ENCODE measurements at places on chromosomes 12 and 14. TPM values are rescaled to one million over a fixed set of nuclear protein-coding genes. Genes with fewer than 3 reads are reported as not detected.

DNA sequence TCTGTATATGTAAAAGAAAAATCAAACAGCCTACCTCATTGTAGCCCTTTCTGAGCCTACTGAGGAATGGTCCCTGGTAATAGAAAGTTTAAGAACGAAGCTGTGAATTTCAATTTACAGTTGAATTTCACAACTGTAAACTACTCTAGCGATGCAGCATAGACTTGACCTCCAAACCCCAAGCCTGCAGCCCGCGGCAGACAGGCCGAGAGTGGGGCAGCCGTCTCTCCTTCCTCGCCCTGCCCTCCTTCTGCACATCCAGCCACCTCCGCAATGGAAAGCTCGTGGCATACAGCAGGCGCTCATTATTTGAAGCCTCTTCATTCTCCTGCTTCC is 15.3 kb downstream of the RNASE2 start:
- H3K4me1 ChIP-seq, result peaks cover 15% of the 10 kb centered on the region
- no peak overlapping the region for H3K27ac ChIP-seq
- H3K27me3 ChIP-seq, result peaks cover 18% of the 10 kb centered on the region
- no peaks in the 10 kb centered on the region for H3K36me3 ChIP-seq

DNA sequence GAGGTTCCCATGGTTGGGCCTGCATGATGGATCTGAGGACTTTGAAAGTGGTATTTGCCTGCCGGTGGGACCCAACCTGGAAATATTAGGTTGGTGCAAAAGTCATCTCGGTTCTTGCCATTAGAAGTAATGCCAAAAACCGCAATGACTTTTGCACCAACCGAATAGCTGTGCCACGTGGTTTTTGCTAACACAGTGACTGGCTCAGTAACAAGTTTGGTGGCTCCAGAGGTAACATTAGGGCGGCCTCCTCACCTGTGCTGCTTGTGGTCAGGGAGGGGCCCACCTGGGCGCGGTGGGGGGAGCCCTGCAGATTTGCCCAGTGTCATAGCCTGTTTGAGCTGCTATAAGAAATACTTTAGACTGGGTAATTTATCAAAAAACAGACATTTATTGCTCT is 1.8 kb downstream of the BDKRB2 start:
- no peaks in the 10 kb centered on the region for H3K36me3 ChIP-seq
- H3K4me1 ChIP-seq, result peaks cover 10% of the 10 kb centered on the region
- no peak for DNase-seq
- no peaks in the 10 kb centered on the region for H3K27me3 ChIP-seq

DNA sequence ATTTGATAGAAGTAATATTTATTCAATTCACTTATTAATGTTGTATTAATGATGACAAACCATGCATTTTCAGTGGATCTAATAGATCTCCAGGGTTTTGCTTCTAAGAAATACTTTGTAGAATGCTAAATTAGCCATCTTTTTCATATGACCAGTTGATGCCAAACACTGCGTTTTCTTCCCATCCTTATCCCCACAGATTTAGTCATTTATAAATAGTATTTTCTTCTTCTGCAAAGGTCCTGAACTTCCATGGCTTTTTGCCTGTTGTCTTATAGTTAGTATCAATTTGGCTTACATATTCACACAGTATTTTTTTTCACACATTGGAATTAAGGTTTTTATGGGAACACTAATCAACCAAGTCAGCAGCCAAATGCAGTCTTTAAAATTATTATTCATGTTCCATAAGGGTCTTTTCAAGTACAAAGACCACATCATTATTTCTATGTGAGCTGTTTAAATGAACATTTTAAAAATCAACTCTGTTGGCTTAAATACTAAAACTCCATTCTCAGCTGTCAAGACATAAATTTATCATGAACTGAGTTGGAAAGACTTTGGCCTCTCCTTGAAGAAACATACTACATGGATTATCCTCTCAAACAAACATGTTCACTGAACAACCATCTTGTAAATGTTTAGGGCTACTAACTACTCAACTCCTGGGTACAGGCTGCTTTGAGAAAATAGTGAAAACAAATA is 1278.4 kb upstream of the FLRT2 start:
- no peak overlapping the region for H3K27ac ChIP-seq
- H3K4me3 ChIP-seq, result no peak overlapping the region
- no peaks in the 10 kb centered on the region for H3K27me3 ChIP-seq

HOXC12 gene
- not detected for total RNA-seq
